ENCODE measurements at places on chromosomes 2 and 18.

DNA sequence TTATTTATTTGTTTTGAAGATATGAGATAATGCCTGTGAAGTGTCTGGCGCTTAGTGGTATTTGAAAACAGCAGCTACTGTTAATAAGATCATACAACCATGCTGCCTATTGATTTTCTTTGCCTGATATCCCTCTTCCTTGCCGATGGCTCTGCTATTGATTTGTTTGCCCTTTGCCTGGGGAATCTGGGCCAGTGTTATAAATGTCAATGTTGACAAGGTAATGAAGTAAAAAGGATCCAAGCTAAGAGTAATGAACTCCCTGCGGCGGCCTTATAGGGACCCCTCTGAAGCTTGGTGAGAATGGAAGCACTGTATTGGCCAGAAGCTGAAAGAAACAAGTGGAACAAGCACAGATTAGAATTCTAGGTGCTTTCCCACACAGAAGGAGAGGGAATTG lies 854.6 kb downstream of the CNTNAP5 start:
- DNase-seq, result no peak

GRCh38 chr18:21914739-21915319 lies 174.2 kb downstream of the MIB1 start:
- no peak for DNase-seq

DNA sequence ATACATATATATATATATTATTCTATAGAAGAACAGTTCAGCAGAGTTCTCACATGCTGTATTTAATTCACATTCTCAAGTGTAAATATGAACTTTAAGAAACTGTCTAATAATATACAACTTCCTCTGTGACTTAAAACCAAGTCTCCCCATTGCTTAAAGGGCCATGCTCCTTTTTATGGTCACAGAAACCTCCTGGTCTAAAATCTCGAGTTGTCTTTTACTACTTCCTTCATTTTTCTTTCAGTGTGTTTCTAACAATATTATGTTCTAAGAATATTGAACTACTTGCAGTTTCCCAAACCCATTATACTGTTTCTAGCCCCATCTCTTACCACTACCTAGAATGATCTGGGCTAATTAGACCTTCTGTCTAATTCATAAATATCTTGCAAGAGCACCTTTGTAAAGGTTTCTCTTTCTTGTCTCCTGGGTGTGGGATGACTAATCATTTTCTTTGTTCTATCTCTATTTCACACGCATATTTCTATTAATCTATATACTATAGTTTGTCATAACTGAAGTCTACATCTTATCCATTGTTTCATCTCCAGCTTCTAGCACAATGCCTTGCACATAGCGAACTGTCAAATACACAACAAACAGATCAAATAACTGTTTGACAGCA lies 48.8 kb downstream of the ERBB4 start:
- DNase-seq, result no peak

DNA sequence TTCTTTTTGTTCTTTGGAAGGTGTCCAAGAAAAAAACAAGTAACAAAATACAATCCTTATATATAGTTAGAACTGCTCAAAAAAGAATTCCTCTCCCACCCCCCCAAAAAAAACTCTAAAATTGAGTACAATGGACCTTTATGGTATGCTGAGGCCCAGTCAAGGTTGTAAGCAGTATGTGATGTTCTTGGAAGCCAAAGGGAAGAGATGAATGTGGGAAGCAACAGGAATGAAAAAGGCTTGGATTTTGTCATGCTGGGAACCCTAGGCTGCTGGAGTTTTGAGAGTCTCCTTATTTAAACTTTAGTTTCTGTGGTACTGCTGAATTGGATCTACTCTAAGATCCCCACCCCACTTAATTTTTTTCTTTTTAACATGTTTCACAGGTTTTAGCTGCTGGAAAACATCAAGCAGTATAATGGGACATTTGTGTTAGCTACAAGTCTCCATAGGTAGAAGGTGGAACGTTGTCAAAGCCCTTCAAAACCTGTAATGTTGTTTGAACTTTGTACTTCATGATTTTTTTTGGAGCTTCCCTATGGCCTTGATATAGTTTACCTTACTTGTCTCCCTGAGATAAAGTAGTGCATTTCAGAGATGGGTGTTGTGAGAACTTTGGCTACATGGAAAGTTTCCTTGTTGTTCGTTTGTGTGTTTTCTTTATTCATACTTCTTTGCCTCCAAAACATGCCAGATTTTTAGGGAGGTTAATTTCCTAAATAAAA lies 57.7 kb downstream of the PHLPP1 start:
- DNase-seq, result no peak

DNA sequence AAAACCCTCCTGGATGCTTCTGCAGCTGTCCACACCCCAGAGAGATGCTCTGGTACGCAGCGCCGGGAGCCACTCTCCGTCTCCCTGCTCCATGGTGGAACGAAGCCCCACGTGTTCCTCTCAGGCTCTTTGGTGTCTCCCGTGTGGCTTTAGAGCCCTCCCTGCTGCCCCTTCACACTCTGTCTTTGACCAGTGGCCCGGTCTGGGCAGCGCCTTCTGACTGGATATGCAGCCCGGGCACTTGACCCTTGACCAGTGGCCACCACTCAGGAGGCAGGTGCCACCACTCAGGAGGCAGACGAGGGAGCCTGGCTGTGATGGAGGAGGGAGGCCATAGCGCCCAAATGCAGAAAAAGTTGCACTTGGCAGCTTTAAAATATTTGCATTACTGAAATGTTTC lies 214.5 kb upstream of the SALL3 start:
- no peak for DNase-seq

DNA sequence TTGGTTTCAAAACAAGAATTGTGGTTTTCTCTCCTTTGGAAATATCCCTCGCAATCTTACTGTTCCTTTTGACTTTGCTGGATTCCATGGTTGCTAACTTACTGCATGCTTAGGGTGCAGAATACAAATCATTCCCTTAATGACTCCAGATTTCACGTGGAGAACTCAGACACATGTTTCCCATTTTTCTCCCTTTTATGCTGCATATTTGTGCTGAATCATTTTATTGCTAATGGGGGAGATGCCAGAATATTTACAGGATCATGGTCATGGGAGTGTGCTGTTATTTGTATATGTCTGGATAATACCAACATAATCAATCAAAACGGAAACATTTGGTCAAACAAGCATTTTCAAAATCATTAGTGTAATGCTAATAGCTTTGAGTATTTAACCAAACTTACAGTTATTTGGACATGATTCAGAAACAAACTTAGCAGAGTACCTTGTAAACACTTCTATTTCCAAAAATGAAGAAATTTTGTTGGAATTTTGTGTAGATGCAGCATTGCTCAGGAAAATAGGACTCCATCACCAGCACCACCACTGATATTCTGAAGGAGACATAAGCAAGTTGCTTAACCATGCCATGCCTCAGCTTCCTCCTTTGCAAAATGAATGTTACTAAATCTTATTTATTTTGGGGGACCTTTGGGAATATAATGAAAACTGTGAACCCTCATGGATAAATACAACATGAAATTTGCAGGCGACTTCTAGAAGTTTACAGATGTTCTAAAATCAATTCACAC lies 122.5 kb upstream of the RND3 start:
- DNase-seq, result no peak

- no peak for DNase-seq
Observed at GRCh38 chr18:35610089-35610488, 28.5 kb downstream of the GALNT1 start.

- no peak for DNase-seq
Observed at GRCh38 chr2:75428060-75428459, 132.7 kb downstream of the EVA1A start.

DNA sequence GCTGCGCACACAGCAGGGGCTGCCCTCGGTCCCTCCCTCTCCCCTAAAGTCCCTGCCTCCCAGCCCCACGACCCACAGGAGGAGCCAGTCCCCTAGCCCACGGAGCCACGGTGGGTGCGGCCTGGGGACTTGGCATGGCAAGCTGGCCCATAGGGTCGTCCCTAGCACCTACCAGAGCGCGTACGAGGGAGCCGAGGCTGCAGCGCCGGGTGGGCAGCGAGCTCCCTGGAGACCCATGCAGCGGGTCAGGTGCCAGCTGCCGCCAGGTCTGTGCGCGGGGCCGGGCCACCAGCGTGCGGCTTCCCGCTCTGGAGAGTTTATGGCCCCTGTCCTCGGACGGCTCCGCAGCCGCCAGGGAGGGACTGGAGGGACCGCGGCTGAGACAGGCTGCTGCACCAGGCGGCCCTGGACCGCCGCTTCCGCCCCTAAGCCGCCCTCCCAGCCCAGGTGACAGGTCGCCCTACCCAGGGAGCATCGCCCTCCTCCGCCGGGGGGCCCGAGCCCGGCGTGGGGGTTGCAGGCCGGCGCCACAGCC lies 273.6 kb downstream of the CCDC74A start:
- DNase-seq, result no peak

DNA sequence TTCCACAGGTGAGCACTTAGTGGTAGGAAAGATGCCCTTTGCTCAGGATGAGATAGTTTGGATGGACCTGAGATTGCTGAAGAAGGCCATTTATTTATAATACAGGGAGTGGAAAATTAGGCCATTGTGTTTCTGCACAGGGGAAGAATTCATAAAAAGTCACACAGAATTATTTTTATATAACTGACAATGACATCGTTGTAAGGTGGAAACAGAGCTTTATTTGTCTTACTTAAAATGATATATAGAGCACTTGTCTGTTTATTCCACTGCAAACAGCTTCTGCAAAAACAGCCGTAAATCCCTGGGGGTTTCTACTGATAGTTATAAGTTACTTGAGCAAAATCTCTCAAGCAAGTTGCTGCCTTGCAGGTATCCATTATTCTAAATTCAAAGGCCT lies 158.1 kb upstream of the ZNF521 start:
- no peak for DNase-seq

DNA sequence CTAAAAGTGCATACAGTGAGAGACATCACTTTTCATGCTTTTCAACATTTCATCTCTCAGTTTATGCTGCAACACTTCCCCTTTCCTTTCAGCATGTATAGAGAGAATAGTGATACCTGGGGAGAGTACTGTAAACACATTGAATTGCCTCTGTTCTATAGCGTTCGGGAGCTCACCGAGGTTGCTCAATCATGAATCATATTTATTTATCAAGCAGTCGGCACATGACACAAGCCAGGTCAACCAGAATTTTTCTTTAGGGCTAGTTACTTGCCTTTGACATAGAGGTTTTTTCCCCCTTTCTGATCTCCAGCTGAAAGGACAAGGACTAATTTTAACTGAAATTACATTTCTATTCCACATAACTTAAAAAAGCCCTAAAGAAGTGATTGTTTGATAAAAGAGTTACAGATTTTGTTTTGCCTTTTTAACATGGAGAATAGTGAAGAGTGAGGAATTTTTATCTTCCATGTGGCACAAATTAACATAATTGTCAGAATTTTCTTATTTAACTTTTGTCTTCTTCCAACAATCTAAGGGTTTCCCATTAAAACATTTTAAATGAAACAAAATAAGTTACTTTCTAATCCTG lies 690.9 kb upstream of the TMEFF2 start:
- DNase-seq, result no peak

DNA sequence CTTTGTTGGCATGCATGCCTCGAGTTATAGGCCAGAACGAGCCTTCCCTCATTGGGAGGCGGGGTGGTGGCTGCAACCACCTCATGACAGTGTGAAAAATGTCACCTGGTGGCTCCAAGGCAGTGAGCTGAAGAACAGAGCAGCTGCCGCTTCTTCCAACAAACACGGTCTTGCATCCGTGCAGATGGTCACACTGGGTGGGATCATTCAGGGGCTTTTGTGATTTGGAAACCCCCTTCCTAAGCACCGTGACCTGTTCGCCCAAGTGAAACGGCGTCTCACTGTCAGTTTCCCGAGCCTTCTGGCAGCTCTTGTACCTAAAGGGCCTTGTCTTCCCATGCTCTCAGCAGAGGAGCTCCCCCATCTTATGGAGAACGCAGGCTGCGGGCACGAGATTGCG lies 159.7 kb downstream of the NAPG start:
- DNase-seq, result no peak

DNA sequence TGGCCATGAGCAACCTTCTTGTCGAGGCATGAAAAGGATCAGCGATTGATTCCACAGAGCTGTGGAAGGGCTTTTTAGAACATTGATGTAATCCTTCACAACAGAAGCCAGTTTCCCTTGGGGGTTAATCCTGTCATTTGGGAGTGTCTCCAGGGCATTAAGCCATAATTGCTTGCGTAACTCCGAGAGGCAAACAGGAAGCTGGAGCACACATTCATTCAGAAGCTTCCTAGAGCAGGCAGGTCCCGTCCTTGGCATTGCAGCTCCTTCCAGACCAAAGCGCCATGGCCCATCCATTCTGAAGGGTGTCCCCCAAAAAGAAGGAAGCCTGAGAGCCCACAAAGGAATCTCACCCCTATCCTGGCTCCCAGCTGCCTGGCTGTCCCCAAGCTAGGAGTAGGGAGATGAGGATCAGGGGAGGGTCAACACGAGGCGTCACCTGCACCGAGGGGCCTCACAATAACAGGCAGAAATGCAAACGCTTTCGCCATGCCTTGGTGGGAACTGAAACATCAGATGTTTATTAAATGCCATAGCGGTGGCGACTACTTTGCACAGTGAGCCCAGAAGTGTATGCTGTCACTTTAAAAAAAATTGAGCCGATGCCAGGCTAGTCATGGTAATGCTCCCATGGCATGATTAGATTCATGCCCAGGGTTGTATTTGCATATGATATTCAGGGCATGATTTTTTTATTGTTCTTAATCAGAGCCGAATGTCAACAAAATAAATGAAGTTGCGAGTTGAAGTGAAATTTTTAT lies 339.4 kb downstream of the BCL11A start:
- no peak for DNase-seq

DNA sequence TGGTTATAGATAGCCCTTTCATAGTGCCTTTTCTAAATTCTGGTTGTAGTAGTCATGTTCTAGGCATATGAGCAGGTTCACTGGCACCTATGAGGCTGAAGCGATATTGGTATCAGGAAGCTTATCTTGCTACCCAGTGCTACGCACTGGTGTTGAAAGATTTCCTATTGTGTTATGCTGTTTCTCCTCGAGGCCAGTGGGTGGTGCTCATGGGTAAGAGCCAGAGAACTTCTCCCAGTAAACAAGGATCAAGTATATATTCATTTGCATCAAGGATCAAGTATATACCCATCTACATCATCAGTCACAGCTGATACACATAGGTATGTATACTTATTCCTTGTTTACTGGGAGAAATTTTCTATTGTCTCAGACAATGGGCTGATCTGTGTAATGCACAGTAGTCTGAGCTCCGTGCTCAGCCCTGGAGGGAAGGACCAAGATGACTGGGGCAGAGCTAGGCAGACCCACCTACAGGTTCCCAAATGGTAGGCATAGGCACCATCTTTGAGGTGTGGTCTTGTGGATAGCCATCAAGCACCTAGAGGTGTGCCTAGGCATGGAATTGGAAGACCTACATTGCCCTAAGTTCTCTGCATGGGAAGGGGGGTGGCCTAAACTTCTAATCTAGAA lies 101.2 kb upstream of the GALNT13 start:
- DNase-seq, result no peak

GRCh38 chr18:21051620-21052019 lies 60.0 kb downstream of the ROCK1 start:
- no peak for DNase-seq

DNA sequence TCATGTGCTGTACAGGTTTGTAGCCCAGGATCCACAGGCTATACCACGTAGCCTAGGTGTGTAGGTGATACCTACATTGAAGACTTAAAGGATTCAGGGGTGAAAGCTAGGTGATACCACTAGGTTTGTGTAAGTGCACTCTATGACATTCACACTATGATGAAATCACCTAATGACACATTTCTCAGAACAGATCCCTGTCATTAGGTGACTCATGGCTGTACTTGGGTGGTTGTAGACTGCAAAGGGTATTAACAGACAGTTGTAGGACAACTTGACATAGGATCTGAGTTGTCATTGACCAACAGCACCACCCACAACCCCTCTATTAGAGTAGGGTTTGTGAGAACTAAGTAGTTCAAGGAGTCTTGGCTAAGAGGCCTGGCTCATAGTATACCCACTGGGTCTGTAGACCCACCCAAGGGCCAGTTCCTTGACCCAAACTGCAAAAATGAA lies 27.7 kb upstream of the SMCHD1 start:
- no peak for DNase-seq
